ENCODE measurements at places on chromosomes 6 and 20. TPM values are rescaled to one million over a fixed set of nuclear protein-coding genes. Genes with fewer than 3 reads are reported as not detected.

GRCh38 chr6:39314273-39314795 lies at the start of gene KCNK17:
TSS of gene KCNK17 (minus strand) at chr6:39314419. CDS start at chr6:39314320, 99 bp downstream.
- no peak for DNase-seq

DNA sequence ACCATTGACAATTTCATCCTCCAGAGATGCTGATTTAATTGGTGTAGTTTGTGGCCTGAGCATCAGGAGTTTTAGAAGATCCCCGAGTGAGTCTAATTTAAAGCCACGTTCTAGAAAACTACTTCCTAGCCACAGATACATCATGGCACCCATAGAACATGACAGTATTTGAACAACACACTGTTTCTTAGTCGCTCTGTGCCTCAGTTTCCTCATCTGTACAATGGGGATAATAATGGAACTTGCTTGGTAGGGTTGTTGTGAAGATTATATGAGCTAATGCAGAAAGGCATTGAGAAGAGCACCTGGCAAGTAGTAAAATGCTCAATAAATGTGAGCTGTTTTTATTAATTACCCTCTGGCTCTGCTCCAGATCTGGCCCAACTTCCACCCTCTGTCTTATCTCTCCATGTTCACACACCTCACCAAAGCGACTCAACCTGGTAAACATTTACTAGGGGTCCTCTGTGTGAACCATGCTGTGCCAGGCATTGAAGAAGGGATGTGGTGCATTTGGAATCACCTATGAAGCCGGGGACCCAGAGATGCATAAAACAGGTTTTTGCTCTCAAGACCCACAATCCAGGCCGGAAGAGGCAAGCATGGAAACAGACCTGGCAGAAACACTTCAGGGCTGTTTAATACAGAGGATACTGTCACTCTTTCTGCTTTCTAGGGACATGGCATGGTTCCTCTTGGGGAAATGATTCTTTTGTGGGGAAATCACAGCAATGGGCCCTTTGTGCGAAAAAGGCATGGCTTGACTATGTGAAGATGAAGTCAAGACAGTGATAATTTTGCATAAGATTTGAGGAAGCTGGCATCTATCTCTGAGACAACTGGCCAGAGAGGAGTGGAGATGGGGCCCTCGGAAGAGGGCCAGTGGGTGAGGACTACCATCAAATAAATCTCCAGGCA lies 16.2 kb upstream of the MRPS18A start:
- DNase-seq = no peak

DNA sequence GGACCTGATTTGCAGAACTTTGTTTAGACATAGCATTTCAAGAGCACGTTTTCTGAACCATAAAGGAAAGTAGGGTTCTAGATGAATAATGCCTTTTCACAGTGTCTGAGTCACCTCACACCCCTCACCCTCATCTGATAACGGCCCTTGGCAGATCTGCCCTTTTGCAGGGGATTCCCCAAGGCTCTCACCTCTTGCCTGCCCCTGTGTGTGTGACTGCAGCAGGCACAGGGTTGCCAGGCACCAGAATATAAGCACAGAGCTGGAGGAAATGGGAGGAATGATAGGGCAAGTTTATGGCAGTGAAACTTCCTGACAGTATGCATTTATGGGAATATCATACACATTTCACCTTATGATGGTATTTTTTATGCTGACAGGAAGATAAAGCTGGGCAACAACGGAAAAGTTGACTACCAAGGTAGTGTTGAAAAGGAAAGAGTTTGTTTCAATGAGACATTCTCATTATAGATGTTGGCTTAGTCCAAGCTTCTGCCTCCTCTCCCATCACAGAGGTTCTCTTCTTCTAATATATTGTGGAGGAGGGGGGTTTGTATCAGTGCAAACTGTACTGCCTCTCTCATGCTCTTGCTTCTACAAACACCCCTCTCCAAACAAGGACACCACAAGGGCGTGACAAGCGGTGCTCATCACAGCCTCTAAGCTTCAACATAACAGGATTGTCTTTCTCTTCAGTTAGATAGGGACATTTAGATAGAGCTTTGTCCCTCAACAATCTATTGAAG lies 101.5 kb upstream of the BACH2 start:
- DNase-seq = peak; percentile 83

- DNase-seq = peak; percentile 72
Measured at GRCh38 chr6:158321960-158322359, 9.7 kb downstream of the TULP4 start.

DNA sequence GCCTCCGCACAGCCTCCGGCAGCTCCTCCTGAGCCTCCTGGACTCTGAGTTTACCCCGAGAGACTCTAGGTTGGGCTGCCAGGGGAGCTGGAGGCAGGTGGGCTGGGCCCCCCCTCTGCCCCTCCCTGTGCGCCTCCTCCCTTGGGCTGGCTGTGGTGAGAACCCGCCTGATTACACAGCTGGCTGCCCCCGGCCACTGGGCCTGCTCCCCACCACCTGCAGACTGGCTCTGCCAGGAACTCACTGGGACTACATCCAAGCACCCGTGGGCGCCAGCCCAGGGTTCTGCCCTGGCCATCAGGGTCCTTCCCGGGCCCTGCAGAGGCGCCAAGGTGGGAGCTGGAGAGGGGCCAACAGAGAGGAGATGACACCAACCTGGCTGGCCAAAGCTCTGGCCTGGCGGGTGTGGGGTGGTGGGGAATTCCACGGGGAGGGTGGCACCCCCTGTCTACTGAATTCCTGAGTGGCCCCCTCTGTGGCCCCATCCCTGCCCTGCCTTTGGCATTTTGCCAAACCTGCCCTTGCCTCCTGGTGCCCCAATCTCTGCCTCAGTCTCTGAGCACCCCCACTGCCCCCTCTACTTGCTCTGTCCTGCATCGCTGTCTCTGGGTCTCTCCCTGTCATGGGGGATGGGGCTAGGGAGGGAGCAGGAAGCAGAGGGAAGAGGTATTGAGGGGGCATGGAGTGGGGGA lies 21.9 kb upstream of the CDH22 start:
- DNase-seq = no peak

GRCh38 chr6:147738516-147739162 lies 230.1 kb downstream of the SAMD5 start:
- peak; percentile 18 for DNase-seq

DNA sequence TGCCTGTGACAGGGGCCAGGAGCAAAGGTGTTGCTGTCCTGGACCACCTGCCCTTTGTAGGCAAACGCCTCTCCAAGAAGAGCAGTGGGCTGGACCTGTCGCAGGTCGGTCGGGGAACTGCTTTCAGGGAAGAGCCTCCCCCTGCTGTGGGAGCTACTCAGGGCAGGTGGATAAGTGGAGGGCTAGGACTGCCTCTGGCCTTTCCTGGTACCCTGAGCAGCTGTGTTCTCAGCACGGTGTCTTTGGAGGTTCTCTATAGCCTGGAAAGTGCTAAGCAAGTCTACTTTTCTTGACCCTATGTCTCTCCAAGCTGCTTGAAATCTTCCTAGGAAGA lies 35.0 kb downstream of the BPIFB1 start:
- DNase-seq = no peak

- DNase-seq = no peak
Measured at GRCh38 chr20:301886-302848, 4.8 kb downstream of the ZCCHC3 start.

DEFB123 gene
- not detected for total RNA-seq

NMBR gene
- not detected for total RNA-seq

SAPCD1 gene
- total RNA-seq = 3.0 TPM
